ENCODE measurements at places on chromosomes 11 and 22.

GRCh38 chr11:19557720-19558140 lies 154.9 kb upstream of the NAV2 start:
- DNase-seq, result peak; percentile 13

GRCh38 chr11:18727479-18728236 lies 1.7 kb upstream of the IGSF22 start:
- no peak for DNase-seq

DNA sequence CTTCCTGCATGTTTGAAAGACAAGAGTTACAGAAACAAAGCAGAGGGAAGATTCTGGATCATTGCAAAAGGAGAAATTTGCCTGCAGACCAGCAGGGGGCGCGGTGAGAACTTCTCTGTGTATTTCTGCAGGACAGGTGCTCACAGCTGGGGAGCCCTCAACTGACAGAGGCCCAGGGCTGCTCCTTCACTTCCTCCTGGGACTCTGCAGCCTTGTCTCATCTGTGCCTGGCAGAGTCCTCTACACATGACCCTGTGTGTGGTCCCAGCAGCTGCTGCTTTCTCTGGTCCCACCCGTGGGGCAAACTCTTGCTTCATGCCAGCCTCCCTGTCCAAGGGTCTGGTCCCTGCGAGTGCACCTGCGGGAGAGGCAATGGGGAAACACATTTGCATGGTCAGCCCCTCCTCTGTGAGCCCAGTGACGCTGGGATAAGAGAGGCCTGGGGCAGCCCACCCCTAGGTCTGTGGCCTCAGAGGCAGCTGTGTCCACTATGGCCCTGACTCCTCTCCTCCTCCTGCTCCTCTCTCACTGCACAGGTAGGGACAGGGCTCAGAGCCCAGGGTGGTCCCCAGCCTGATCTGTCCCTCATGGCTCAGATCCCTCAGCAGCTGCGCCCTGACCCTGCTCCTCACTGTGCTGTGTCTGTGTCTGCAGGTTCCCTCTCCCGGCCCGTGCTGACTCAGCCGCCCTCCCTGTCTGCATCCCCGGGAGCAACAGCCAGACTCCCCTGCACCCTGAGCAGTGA lies 43.2 kb upstream of the VPREB1 start:
- no peak for DNase-seq

- DNase-seq, result no peak
Observed at GRCh38 chr22:42217752-42218280, 52.6 kb downstream of the TCF20 start.

DNA sequence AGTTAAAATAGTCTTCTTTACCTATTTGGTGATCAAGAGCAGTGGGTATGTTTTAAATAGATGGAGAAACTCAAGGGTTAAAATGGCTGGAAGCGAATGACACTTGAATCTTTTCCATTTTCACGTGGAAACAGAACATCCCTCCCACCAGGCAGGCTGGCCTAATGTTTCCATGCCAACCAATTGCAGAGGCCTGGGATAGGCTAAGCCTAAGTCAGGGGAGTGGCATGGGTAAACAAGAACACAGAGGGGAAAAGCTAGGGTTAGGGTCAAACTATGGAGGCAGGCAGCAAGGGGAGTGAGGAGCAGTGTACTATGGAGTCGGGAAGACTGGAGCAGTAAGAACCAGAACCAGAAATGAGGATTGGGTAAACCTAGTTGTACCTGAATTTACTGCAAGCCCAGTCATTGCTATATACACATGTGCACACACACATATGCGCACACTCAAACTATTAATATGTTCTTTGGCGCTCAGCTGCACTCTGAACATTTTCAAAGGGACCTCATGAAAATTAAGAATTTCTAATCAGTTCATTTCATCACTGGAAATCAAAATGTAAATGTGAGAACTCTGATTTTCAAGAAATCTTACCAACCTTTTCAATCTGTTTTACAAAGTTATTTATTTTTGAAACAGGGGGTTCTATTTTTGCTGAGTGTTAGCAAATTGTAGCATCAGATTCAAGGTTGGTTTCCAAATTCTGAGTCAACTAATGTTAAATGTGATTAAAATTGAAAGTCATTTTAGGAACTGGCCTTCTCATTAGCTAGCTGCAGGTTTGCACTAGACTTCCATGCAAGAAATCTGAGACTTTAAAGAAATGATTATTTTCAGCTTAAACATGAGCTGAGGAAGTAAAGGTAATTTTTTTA lies 327.0 kb upstream of the CCDC90B start:
- no peak for DNase-seq

- DNase-seq, result no peak
Observed at GRCh38 chr22:39967996-39968972, 8.1 kb downstream of the TMA7B start.

- no peak for DNase-seq
Observed at GRCh38 chr11:131829725-131830124, 459.3 kb downstream of the NTM start.

- DNase-seq, result no peak
Observed at GRCh38 chr22:30309951-30310741, 16.6 kb downstream of the TBC1D10A start.

DNA sequence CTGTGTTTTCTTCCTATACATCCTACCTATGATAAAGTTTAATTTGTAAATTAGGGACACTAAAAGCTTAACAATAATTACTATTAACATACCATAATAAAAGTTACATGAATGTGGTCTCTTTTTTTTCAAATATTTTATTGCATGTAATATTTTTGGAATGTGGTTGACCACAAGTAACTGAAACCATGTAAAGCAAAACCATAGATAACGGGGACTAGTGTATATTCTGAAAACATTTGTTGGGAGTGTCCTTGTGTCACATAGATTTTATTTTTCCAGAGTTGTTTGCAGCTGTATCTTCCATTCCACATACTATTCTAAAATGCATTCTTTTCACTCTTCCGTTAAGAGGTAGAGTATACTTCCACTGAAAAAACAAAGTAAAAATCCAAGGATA lies 200.4 kb downstream of the KIF18A start:
- no peak for DNase-seq

- DNase-seq, result no peak
Observed at GRCh38 chr22:43289531-43289963, 53.6 kb downstream of the SCUBE1 start.

DNA sequence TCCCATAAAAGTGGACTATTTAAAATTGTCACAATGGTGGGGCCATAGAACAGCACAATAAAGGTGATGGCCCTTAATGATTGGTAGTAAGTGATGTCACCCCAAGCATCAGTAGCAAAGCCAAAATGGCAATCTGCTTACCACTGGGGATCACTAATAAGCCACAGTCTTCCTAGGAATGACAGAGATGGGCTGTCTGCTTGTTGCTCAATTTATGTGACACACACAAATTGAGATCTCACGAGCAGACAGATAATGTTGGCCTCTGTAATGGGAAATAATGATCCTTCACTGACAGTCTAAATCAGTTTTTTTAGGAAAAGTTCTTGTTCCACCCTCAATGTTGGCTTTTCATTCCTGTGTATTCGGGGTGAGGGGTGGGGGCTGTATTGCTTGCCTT lies 515.1 kb downstream of the BRD1 start:
- no peak for DNase-seq

DNA sequence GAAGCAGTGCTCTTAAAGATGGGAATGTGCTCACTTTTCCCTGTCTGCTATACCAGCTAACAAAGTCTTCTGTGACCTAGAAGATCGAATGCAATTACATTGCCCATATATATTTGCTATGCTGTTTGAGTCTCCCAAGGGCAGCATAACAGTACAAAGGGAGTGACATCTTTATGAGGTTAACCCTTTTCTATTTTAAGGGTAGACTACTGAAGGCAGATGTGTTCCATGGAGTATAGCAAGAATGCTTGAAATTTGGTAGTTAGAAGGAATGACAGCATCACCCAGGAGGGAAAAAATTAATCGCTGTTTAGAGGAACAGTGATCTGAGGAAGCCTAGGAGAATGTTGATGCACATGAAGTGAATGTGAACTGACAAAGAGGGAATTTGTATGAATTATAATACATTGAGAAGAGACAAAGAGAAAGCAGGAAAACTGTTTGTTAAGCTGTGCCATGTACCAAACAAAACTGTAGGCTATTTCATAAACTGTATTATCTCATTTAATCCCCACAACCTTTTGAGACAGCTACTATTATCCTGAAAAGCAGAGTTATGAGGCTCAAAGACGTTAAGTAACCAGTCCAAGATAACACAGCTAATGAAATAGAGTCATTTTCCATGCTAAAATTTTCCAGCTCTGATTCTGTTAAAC lies 13.0 kb downstream of the MAML2 start:
- no peak for DNase-seq
